ENCODE measurements at places on chromosomes 3 and 15.

DNA sequence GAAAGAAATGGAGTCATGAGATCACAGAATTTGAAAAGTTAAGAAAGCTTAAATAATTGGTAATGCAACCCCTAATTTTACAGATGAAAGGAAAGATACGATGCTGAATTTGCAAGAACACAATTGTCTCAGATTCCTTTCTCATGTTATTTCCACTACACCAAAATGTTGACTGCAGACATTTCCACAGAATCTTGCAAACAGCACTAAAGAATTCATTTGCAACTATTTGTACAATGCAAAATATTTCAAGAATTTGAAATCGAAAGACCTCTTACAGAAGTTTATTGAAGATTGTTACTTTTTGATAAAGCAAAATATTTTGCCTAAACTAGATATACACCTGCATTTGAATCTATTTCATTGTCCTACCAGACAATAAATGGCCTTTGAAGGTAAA, 194.1 kb upstream of the KCNMB2 start:
- no peak for DNase-seq

DNA sequence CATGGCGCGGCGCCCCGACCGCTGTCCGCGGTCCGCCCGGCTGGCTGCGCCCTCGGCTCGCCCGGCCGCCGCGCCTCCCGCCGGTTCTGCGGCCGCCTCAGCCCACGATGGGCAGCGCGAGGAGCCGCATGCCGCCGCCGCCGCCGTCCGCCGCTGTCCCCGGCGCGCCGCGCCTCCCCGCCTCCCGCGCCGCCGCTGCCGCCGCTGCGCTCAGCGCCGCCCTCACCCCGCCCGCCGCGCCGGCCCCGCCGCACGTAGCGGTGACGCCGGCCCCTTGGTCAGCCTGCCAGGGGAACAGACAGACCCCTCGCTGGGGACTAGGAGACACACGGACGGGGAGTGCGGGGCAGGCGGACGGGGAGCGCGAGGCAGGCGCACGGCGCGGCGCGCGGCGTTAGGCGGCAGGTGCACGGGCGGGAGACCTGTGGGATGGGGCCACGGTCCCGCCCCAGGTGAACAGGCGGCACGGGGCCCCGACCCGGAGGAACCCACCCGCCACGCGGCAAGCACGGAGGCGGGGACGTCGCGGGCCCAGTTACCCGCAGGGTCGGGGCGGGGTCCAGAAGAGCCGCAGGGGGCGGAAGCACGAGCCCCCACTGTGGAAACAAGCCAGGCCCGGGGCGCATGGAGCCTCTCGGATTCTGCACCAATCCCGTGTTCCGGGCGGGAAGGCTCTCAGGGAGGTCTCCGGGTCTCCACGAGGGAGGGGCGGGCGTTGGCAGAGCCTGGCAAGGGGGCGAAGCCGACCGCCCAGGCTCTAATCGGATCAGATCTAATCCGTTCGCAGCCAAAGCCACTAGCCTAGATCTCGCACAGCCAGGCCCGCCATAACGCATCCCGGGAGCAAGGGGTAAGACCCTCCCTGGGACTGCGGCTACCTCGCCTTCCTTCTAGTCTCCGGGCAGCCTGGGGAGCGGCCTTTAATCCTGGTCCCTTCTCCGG, at the start of gene CSPG5:
CSPG5 (minus strand) TSS at position 175 of the 942 bp plus-strand sequence; CDS start at position 3, 172 bp downstream.
- peak; percentile 56 for DNase-seq

GRCh38 chr15:78811825-78812183, 540 bp upstream of the ADAMTS7 start:
- peak; percentile 55 for DNase-seq

GRCh38 chr3:35677797-35678196, 38.5 kb downstream of the ARPP21 start:
- no peak for DNase-seq

GRCh38 chr15:90214553-90215196, 13.5 kb downstream of the SEMA4B start:
- DNase-seq: peak; percentile 55

DNA sequence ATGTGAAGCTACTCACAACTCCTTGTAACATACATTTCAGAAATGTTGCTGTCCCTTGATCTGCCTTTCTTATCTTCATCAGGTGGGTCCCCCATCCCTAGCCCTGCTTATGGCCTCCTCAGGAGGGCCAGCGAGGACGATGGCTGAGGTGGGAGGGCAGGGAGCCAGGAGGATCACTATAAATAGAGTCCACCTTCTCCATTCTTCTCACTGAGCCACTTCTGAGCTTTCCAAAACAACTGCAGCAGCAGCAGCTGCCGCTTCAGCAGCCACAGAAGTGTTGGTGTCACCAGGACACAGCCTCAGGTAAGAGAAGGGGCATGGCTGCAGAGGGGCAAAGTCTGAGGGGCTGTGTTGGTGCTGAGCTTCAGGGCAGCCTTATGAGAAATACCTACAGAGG, 53.5 kb downstream of the ANAPC13 start:
- no peak for DNase-seq

- no peak for DNase-seq
Measured at GRCh38 chr15:92839696-92840095, 60.4 kb upstream of the CHD2 start.

DNA sequence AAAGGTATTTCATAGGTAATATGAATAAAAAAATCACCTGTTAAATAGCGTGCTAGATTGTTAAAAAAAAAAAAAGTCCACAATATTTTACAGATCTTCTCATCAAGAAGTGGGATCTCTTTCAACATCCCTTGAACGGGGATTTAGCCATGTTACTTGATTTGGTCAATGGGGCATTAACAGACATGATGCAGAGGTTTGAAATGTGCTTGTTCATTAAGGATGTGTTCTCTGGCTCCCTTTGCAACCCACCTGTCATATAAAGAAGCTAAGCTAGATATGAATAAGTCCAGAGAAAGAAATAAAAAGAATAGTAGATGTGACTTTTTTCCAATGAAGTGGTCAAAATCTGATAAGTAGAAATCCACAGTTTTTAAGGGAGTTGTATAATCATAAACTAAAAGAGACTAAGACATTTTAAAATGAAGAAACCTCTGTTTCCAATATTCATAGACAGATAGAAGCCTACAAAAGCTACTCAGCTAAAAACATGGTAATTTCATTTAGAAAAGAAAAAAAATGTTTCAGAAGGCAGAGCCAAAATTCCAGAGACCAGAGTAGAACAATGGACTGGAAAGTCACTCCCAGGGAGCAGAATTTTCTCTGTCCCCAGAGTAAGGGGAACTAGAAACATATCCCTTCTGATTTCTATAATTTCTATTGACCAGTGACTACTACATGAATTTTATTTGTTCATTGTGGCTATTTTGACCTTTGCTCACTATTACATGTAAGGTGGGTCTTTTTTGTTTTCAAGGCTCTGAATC, 79.2 kb downstream of the PLSCR2 start:
- DNase-seq: no peak

DNA sequence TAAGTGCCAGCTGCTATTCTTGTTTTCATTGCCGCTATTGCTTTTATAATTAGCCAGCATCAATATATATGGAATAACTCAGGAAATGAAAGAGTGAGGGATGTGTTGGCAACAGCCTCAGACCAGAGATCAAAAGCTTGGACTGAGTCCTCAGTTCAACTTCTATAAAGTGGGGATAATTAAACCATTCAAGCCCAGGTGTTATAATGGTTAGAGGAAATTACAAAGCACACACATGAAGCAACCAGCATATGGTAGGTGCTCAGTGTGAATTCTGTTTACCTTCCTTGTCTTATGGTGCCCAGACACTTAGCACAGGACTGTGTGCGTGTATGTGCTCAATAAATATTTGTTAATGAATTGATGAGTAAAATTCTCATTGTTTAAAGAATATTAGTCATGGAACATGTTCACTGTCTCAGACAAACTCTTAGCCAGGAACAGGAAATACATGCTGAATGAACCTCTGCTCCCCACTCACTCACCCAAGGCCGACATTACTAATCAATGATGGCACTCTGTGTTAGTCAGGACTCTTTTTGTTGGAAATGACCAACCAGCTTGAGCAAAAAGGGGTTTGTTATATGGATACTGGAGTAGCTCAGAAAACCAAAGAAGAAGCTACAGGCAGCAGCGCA, 16.7 kb upstream of the CCDC174 start:
- DNase-seq: no peak

DNA sequence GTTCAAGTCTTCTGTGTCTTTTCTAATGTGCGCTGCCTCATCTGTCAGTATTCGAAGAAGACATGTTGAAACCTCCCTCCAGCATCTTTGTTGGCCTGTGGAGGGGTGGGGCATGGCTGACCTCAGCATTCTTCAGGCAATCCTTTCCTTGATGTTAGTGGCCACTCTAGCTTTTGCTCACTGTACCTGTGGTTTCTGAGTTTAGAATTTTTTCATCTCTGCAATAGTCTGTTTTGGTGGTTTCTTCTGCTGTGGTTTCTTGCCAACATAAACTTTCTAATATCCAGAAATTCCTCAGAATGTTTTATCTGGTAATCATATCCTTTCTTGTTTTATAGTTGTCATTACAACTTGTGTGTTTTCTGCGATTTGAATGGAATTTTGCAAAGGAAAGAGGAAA, 251.3 kb upstream of the NR2E3 start:
- no peak for DNase-seq

DNA sequence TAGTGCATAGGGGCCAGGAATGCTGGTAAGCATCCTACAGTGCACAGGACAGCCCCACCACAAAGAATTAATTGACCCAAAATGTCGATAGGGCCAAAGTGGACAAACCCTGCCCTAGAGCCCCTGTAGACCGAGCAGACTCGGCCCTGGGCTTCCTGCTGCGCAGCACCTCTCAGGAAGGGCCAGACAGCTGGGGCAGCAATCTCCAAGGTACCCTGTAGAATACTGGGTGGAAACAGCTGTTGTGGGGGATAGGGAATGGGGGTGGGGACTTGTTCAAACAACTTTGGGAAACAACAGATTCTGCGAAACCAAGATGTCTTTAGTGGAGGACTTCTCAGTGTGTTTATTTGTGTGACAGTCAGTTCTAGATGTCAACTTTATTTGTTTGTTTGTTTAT, 67.1 kb downstream of the MRPL46 start:
- DNase-seq: no peak
